NT2/D1 (cell line): ENCODE measurements at places on chromosomes 5 and 9.
A peak's percentile ranks its signal among the peaks of the same experiment; 100 is the strongest.

- DNase-seq = no peak
Observed at GRCh38 chr9:69145144-69145715, 28.8 kb upstream of the TJP2 start.

GRCh38 chr5:135130261-135131215, 96.5 kb upstream of the PITX1 start:
- no peak for DNase-seq

DNA sequence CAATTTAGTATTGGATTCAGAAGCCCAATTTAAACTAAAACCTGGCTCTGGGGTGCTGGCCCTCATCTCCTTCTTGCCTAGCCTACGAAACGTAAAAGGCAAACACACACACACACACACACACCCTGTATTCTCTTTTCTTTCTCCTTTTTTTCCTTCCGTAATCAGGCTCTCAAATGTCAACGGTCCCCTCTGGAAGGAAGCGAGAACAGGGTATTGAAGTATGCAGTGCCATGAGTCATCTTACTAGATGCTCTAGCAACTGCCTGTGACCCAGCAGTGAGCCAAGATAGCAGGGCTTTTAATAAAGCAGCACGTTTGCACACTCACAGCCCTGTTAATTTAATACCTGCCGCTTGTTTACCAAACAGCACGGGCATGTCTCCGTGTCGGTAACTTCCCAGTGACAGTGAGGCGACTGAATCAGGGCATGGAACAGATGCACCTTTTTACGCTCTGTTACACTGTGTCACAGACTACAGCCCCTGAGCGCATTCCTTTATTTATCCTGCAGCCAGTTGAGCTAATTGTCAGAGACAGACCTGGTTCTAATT, 243.8 kb downstream of the BNC2 start:
- DNase-seq = no peak

DNA sequence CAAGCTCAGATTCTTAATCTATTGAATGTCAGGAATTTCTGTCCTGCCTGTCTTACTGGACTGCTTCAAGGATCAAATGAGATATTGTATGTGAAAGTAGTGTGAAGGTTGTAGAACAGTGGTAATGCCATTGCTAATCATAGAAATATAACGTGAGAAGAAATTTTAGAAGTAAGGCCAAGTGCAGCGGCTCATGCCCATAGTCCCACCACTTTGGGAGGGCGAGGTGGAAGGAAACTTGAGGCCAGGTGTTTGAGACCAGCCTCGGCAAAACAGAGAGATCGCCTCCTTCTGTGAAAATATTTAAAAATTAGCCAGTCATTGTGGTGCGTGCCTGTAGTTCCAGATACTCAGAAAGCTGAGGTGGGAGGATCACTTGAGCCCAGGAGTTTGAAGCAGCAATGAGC, 5.1 kb upstream of the HSPA5 start:
- no peak for DNase-seq

- no peak for DNase-seq
Observed at GRCh38 chr5:23494558-23494957, 12.9 kb upstream of the PRDM9 start.

DNA sequence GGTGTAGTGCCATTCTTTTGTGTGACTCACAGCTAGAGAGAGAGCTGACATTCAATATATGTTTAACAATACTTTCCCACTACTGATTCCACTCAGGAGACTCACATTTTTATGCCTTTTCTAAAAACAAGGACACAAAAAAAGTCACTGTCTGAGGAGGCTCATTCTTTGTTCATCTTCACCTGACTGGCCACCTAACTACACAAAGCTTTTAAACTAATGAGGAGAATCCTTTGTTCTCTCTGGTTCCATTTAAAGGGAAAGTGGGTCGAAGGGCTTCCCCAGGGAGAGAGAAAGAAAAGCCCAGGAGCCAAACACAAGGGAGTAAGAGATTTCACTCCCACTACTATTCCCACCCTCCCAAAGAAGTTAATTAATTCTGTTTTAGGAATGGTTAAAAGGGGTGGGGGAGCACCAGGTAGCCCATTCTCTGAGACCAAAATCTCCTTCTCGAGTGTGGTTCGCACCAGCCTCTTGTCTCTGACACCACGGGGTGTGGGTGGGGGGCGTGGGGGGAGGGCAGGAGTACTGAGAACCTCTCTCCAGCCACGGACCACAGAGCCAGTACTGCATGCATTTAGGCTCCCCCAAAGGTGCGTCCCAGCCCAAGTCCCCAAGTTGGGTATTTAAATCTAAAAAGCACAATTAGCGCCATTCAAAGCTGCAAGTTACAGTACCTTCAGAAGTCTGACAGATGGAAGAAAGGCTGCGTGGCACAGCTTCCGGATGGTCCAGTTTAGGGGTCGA, 747 bp downstream of the TRPM3 start:
- peak; percentile 57 for DNase-seq

GRCh38 chr5:53923961-53924360, 363.5 kb downstream of the NDUFS4 start:
- DNase-seq = no peak

DNA sequence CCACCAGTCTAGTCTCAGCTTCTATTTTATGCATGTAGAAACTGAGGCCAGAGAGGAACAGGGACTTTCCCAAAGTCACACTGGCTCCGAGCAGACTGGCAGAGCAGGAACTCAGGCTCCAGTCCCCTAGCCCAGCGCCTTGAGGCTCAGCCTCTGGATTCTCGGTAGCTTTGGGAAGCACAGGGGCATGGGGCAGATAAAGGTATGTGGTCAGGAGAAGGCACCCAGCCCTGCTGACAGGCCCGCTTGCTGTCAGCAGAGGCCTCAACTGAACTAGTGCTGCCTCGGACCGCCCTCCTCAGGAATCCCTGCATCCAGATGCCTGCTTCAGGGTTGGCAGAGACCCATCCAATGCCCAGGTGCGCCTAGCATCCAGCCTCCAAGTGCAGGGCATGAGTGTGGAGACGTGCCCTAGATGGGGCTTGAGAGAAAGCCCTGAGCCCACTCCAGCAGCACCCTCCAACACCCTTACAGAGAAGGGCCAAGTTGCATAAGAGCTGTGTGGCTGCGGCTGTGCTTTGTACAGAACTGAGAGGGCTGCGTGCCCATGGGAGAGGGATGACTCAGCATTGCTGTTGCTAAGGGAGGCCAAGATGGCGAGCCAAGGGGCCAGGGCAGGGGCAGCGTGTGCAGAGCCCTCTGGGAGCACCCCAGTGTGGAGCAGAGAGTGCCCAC, 168.6 kb downstream of the MACROH2A1 start:
- no peak for DNase-seq

DNA sequence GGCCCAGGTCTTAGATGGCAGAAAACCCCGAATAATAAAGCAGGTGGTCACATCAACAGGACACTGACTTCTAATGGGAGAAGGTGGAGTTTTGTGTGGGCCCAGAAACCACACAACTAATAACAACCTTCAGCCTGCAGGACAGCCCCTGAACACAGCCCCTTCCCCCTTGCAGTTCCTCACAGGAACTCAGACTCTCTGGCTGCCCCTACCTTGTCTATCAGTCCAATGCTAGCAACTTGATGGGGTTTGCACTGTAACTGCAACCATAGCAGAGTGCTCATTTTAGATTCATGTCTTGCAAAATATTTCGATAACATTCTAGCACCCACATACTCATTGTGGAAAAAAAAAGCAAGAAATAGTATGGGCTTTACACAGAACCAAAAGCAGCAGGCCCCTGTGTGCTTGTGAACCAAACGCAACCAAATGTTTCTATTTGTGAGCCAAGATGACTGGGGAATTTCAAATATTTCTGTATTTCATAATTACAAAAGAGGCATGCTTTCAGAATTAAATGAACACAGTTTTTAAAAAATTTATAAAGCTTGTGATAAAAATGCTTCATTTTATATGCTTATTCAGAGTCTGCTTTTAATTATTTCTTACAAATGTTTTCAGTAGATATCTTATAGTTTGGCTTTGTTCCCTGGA, 62.7 kb upstream of the PDE4D start:
- DNase-seq = no peak

DNA sequence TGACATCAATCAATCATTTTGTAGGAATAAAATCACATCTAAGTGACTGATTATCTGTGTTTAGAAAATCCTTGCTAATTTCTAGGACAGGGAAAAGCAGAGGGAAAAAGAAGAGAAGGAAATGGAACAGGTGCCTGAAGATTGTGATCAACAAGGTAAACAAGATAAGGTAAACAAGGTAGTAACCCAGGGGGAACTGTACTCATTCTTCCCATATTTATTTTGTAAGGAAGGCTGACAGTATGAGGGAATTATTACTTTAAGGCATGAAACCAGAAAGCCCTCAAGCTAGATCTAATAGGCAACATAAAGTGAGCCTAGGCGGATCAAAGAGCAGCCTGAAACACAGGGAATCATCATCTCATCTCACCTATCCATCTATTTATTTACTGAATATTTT, 231.1 kb downstream of the MLLT3 start:
- no peak for DNase-seq

DNA sequence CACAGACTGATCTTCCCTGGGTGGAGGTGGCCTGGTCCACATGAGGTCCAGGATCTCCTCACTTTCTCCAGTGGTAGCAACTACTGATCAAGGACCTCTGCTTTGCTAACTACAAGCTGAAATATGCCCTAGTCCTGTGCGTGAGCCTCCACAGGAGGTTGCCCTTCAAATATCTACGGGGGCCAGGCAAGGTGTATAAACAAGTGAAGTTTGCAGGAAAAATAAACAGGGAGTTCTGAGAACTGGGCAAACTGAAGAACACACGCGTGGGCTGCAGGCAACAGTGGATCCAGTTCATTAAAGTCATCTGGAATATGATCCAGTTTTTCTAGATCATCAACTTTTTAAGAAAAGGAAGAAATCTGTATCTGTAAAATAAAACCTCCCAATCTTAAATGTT, 167.5 kb upstream of the NR3C1 start:
- no peak for DNase-seq

DNA sequence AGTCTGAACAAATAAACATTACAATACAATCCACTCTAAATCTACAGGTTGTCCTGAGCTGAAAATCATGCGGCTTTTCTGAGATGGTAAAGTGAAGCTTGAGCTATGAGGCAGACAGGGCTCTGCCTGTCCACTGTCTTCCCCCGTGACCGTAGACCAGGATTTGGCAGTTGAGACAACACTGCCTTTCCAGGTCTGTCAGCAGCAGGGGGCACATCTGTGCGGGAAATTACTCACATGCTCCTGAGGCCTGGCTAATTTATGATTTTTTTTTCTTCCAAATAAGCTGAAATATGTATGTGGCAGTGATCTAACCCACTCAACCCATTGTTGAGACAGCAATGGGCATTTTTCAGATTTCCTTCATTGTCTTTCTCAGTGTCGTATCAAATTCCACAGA, 307.9 kb downstream of the FBXL7 start:
- DNase-seq = no peak

DNA sequence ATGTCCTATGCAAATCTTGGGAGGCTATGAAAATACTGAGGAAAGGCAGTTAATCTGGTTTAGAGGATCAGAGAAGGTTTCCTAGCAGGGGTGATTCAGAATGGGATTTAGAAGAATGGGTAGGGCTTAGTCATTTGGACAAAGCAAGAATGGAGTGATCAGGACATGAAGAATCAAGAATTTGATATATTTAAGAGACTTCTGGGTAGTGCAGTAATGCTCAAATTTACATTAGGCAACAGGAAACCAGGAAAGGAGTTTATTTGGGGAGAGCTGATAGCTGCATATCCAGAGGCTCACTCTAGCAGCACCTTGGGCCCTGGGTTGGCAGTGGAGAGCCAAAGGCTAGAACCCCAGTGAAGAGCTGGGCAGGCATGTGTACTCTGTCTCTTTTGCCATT, 78.9 kb upstream of the PAPPA start:
- no peak for DNase-seq
